Stimulated activated CD4-positive, alpha-beta T cell treated with anti-CD3 and anti-CD28 coated beads, Interleukin-15, amount 100 ng/mL, for 1 hour (primary cell): ENCODE measurements at places on chromosomes 3 and 15.

GRCh38 chr3:118267588-118267987, 767.1 kb downstream of the IGSF11 start:
- DNase-seq = no peak

DNA sequence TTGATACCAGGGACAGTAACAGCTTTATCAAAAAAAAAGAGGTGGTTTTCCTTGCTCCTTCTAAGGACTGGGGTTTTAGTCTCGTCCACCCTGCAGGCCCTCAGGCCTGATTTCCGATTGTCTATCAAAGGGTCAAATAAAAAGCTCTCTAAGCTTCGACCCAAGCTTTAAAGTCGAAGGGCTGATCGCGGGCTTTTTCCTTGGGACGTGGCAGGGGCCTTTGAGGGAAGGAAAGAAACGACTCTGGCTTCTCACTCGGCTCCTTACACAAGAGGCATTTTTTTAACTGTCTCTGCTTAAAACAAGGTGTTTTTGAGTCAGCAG, 354 bp upstream of the KLHL24 start:
- no peak for DNase-seq

- no peak for DNase-seq
Measured at GRCh38 chr3:33940736-33941135, 142.3 kb downstream of the PDCD6IP start.

DNA sequence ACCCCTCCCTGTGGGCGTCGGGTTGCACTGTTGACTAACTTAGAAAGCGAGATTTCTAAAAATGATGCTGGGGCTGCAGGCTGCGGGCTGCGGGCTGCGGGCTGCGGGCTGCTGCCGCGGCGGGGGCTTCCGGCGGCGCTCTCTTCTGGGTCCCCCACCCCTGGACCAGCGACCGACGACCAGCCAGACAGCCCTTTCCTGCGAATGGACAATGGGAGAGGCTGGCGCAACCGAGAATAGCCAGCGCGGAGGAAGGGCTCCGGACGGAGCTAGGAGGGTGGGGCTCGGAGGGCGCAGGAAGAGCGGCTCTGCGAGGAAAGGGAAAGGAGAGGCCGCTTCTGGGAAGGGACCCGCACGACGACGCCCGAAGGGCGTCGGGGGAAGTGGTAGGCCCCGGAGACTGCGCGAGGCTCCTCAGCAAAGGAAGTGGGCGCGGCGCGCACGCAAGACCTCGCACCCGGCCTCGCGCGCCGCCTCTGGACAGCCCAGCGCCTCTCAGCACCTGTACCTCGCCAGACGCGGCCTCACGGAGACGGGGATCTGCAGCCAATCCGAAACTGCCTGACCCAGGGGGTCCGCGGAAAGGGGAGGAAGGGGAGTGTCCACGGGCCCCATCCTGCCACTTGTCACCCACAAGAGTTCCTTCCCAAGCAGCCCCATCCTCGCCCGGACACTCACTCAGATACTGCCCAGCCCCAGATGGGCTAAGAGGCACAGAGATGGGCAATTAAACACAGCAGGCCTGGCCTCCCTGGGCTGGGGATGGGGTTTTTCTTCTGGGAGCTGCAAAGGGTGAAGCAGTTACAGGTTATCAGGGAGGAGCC, 70.7 kb downstream of the SLC12A8 start:
- DNase-seq = peak; percentile 35

DNA sequence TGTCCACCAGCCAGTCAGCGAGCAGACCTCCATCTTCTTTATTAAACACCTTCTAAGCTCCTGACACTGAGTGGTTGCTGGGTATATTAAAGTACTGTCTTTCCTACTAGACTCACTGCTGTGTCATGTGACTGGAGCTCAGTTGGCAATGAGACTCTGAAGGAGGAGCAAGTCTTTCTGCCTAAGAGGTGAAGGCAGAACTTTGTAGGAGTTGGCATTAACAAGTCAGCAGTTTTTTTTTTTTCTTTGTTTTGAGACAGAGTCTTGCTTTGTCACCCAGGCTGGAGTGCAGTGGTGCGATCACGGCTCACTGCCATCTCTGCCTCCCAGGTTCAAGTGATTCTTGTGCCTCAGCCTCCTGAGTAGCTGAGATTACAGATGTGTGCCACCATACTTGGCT, 62.2 kb downstream of the ABHD5 start:
- DNase-seq = no peak

GRCh38 chr3:100104817-100105413, 9.4 kb downstream of the FILIP1L start:
- DNase-seq = no peak

GRCh38 chr3:196493292-196493691, 10.3 kb downstream of the RNF168 start:
- DNase-seq = no peak

DNA sequence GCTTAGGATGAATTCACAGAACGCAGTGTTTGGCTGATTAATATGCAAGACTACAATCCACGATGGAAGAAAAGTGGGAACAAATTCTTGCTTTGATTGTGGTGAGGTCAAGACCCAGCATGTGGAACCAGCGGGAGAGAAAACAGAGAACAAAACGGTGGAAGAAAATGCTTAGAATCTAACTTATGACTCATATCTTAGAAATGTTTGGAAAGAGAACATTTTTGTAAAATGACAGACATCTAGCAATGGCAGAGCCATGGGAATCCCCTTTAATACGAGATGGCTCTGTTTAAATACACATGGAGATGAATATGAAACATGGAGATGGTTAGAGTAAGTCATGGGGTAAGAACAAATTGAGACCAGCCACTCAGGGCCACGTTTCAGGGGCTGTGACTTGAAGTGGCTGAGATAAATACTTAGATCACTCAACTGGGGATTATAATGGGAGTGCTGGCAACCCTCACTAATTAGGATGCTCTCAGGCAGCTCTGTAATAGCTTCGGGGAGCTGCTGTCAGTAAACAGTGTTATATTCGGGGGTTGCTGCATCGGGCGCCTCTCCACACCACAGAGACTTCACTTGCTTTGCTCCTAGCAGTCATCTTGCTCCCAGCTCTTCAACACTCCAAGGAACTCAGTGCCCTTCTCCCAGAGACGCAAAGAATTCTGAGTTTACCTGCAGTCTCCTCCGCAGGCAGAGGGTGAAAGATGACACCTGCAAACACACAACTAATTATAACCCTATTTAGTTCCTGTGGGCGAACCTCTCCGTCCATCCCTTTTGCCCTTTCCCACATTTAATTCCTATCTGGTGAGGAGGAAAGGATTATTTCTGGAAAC, 68.0 kb upstream of the ONECUT1 start:
- no peak for DNase-seq

- DNase-seq = no peak
Measured at GRCh38 chr15:71154607-71155200, 39.4 kb downstream of the THSD4 start.

GRCh38 chr15:60554494-60554893, 75.6 kb upstream of the ICE2 start:
- DNase-seq = no peak

GRCh38 chr15:101637919-101638318, 14.3 kb downstream of the TM2D3 start:
- DNase-seq = no peak

- no peak for DNase-seq
Measured at GRCh38 chr3:154235330-154235729, 89.0 kb downstream of the DHX36 start.

GRCh38 chr3:53158765-53159155, 2.2 kb upstream of the PRKCD start:
- DNase-seq = no peak

DNA sequence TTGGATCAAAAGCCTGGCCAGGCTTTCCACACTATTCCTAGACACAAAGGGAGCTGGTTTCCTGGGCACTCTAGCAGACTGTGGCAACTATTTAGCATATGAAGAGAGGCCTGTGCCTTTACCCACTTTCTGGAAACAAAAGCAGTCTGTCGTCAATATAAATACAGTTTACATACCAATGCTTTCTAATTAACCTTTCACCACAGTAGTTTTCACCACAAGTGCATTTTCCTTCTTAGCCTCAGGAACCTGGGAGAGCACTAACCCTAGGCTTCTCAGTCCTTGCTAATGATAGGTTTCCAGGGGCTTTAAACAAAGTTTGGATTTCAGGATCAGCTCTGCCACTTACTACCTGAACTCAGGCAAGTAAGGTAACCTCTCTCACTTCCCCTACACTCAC, 499.1 kb downstream of the MAGI1 start:
- no peak for DNase-seq

DNA sequence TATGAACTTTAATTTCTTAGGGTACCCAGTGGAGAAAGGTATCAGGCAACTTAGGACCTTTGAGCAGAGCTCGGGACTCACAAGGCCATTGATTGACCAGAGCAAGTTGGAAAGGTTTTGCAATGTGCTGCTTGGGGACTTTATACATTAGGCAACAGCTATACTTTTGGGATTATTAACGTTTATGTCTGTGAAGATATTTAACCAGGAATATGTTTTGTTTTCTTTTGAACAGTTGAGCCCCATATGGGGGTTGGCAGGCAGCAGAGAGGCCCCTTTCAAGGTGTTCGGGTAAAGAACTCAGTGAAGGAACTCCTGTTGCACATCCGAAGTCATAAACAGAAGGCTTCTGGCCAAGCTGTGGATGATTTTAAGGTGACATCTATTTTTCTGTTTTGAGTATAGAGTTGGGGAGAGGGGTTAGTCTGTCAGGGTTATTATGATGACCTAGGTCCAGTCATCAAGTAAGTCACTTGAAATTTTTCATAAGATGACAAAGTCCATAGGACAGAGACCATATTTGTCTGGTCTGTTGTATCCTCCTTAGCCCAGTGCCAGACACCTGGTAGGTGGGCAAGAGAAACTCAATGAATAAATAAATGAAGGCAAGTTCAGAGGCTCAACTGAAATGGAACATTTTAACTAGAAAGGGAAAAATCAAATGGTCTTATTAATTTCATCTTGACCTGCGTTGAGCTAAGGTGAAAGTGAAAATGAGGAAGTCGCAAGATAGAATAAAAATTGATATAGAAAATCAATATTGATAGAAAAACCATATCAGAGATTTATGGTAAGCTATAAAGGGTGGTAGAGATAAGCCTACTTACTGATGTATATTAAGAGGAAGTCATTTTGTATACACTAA, 2.8 kb downstream of the NFKBIZ start:
- DNase-seq = no peak

GRCh38 chr3:130377960-130378676, 32.6 kb downstream of the COL6A5 start:
- no peak for DNase-seq

DNA sequence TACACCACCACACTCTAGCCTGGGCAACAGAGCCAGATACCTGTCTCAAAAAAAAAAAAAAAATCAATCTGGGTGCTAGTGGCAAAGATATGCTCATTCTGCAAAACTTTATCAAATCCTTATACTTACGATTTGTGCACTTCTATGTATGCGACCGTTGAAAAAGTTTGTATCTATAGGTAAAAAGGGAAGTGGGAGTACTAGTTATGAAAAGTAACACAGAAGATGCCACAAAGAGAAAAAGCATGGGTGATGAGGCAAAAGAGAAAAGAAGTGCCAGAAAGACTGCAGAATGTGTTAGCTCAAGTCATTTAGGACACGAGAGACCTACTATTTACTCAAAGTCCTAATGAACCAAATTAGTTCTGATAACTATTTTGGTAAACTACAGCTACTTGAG, 407.8 kb downstream of the SHQ1 start:
- no peak for DNase-seq

GRCh38 chr3:104005815-104006214, 1360.9 kb upstream of the ALCAM start:
- DNase-seq = no peak

DNA sequence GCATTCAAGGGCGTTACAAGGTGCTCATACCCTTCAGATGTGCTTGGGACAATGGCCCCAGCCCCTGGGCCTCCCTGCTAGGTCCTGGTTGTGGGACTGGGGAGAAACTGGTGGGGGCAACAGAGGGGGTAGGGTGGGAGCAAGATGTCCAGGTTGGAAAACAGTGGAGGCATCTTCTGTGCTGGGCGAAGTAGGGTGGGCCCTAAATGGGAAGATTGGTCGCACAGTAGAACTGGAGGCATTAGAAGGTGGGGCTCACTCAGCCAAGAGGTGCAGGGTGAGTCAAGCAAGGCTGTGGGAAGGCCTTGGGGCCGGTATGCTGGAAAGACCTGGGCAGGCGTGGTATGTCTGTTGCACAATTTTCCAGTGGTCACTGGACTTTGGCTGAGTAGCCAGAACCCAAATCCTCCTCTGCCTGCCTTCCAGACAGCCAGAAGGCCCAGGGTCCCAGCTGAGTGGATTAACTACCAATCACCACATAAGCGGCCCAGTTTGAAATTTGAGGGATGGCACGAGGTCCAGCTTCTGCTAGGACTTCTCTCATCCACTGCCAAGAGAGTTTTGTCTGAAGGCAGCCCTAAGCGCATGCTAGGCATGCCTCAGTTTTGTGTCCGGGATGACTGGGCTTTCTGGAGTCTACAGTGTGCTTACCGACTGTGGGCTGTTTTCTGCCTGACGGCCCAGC, 74.5 kb downstream of the LSM3 start:
- no peak for DNase-seq

DNA sequence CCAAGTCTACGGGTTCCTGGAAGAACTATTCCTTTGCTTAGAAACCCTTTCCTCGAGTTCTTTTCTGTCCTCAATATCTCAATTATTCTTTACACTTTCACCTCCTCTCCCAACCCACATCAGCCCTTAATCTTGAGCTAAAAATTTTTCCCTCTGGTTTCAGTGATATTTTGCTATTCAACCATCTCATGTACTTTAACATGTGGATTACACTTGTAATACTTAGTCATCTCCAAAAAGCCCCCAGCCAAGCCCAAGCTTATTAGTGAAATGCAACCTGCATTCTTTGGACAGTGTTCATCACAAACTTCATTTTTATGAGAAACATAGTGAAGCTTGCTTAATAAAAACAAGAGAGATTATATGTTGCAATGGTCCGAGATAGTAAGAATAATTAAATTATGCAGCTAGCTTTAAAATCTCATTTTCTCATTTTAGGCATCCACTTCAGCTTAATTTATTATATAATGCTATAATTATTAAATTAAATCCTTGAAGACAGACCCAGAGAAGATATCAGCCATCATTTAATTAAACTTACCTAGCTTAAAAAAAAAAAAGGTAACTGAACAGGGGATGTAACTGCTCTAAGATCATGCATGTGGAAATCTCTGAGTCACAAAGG, 534.5 kb upstream of the TBL1XR1 start:
- no peak for DNase-seq

DNA sequence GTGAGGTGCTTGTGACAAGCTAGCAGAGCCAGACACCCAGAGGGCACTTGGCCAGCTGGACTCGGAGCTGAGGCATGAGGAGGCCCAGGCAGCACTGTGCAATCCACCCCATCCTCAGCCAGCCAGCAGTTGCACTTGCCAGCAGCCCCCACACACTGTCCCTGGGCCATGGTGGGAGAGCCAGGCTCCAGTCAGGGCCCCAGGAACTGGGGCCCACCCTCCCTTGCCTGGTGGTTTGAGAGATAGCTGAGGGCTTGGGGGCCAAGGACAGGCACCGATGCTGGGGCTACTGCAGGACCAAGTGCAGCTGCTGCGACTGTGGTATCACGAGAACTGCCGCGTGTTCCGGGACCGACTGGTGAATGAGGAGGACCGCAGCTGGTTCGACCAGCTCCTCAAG, 63.5 kb downstream of the DNAH1 start:
- DNase-seq = no peak

- no peak for DNase-seq
Measured at GRCh38 chr3:37509069-37509468, 334.7 kb upstream of the LRRFIP2 start.

GRCh38 chr3:4533489-4534443, 40.6 kb downstream of the ITPR1 start:
- no peak for DNase-seq

- no peak for DNase-seq
Measured at GRCh38 chr15:89766357-89767311, 9.5 kb upstream of the MESP2 start.

GRCh38 chr3:157865352-157866000, 240.7 kb downstream of the SHOX2 start:
- DNase-seq = peak; percentile 7

- no peak for DNase-seq
Measured at GRCh38 chr3:52197499-52197841, 490 bp upstream of the ALAS1 start.
